AML-193 (cell line): ENCODE measurements at places on chromosomes 11 and 22.

DNA sequence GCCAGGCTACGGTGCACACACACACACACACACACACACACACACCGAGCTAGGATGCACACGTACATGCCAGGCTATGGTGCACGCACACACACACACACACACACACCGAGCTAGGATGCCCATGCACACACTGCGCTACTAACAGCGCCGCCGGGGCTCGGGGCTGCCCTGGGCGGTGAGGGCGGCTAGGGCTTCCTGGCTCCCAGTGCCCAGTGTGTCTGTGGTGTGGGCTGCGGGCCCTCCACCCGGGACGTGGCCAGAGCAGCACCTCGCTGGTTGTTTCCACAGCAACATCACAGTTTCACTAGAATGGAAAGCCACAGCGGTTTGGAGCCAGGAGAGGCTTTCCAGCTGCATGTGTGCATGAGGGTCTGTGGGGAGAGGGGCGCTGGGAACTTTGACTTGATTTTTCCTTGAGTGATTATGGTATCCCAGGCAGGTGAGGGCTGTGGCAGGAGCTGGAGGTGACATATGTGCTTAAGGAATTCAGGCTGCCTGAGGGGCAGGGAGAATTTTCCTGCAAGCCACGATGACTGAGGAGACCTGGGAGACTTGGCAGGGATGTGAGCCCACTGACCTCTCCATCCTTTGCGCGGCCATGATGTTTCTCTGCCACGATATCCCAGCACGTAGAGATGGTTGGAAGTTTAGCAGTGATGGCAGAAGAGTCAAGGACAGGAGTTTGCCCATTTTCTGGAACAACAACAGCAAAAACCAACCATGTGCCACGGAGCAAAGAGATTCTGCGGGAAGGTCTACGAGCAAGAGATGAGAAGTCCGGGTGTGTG, 195.9 kb downstream of the SNX19 start:
- no peak for DNase-seq

DNA sequence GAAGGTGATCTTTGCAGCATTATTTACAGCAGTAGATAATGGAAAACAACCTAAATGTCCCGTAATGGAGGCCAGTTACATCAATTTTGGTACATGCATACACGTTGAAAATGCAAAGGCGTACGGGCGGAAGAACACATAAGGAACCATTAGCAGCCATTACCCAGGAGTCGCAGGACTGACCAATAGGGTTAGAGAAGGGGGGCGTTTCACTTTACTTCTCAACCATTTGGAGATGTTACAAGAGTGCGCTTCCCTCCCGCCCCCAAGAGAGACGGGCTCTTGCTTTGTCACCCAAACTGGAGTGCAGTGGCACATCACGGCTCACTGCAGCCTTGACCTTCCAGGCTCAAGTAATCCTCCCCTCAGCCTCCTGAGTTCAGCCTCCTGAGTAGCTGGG, 52.8 kb upstream of the SLC35C1 start:
- DNase-seq, result no peak

GRCh38 chr11:46659908-46660307, 40.5 kb downstream of the ARHGAP1 start:
- DNase-seq, result peak; percentile 89

DNA sequence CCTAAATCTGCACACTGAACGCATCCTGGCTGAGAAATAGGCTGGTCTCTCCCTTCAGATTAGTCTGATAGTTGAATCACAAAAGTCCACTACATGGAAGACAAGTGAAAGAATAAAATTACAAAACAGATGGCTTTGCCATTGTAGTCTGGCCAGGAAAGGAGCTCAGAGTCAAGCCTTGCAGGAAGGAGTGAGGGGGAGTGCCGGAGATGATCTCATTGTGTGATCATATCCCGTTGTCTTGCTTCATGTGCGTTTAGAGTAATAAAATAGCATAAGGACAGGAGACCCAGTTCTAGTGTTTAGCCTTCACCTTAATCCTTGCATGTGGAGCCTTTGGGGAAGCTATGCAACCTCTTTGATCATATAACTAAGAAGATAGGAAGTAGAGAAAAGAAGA, 666.7 kb upstream of the RAG2 start:
- DNase-seq, result no peak

GRCh38 chr22:49295465-49295743, 532.3 kb downstream of the BRD1 start:
- no peak for DNase-seq

GRCh38 chr11:832529-833113, at the start of gene CD151:
TSS of gene CD151 (plus strand) at chr11:832952. CDS start at chr11:836070, 3,118 bp downstream.
- peak; percentile 31 for DNase-seq

DNA sequence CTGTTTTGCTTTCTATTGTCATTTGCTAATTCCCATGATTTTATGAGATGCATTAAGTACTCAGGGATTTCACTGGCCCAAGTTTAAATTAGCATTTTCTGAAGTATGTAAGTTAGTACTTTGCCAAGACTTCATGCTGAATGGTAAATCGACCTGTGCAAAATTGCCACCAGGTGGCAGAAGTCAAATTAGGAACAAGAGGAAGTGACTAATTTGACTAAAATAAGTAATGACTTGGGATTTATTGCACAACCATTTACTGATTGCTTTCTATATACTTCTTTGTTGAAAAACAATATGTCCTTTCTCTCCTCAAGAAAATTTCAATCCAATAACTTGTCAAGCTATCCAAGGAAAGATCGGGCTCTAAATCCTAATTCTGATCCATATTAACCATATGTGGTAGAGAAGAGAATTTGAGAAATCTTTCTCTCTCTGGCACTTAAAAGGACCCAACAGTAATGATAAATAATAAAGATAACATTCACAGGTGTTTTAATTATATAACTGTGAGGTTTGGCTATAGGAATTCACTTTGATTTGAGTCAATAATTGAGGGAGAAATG, 253.7 kb upstream of the CHORDC1 start:
- DNase-seq, result peak; percentile 78

DNA sequence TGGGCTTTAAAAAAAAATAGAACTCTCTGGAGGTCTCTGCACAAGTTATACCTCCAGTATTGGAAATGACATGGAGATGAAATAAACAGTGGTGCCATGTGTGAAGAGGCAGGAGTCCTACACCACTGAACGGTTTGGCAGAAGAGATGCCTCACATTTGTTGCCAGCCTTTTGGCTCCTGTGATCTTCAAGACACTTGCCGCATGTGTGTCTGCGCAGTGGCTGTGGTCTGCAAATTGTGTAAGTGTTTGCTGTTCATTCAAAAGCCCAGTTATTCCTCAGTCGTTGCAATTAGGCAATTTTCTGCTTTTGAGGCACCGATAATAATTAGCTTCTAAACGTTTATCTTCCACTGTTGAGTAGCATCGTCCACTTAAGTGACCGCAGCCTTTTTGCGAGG, 319.1 kb downstream of the BRD1 start:
- DNase-seq, result no peak

DNA sequence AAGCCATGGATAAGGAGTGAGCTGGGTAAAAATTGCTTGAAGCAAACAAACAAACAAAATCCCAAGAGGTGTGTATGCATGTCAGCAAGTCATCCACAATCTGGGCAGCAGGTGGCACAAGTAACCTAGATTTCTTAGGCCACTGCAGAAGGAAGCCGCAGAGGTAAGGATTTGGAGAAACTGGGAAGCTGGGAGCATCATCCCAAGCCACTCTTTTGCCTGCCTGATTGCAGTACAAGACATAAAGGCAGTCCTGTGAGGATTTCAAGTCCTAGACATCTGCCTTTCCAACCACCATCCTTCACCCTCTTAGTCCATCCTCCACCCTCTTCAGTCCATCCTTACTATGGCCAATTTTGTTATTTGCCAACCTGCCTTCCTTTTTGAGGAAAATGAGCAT, 67.2 kb upstream of the BMAL1 start:
- DNase-seq, result peak; percentile 3

DNA sequence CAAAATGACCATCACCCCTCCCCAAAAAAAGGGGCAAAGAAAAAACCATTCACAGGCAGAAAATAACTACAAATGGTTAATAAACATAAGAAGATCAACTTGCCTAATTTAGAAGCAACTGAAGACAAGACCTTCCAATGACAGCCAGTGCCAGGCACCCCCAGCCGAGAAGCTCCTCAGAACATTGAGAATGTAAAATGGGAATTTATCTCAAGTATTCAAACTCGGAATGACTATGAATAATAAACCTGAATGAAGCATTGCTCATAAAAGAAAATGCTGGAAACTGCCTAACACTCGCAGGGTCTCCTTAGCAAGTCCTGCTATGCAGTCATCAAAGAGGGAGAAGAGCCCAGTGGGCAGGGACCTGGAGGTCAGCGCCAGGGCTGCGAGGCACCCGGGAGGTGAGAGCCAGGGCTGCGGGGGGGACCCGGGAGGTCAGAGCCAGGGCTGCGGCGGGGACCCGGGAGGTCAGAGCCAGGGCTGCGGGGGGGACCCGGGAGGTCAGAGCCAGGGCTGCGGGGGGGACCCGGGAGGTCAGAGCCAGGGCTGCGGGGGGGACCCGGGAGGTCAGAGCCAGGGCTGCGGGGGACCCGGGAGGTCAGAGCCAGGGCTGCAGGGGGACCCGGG, 23.2 kb upstream of the MOB2 start:
- DNase-seq, result no peak

GRCh38 chr22:24555165-24556039, at the start of gene SNRPD3:
TSS of gene SNRPD3 (plus strand) at chr22:24555999. CDS start at chr22:24557675, 1,676 bp downstream.
- DNase-seq, result peak; percentile 93

DNA sequence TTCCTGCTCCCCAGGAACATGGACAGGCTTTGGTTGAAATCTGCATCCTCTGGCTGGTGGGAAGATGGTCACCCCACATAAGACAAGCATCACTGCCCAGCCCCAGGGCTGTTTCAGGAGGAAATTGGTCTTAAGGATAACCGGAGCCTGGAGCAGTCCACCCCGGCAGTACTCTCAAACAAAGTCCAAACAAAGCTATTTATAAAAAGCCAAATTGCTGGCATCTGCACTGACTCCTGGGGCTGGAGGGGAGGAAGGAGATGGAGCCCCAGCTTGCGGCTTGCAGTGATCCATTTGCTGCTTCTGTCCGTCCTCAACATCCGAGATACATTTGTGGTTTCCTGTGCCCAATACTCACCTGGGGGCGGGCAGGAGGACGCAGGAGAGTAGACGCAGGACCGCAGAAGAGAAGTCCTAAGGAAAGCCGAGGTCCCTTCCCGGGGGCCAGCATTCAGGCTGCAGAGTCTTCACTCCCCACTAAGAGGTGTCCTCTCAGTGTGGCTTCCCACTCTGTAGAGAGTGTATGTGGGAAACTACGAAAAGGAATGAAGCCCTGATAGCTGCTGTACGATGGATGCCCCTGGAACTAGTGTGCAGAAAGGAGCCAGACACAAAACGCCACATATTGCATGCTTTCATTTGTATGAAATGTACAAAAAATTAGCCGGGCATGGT, 107.3 kb upstream of the FGF3 start:
- no peak for DNase-seq
